ENCODE measurements at places on chromosomes 5 and 9. TPM values are rescaled to one million over a fixed set of nuclear protein-coding genes. Genes with fewer than 3 reads are reported as not detected.

- H3K4me3 ChIP-seq = no peak overlapping the region
- no peaks in the 10 kb centered on the region for H3K36me3 ChIP-seq
- peaks cover 15% of the 10 kb centered on the region for H3K27me3 ChIP-seq
- H3K4me1 ChIP-seq = no peaks in the 10 kb centered on the region
- ATAC-seq = no peak
These were observed 11.9 kb downstream of the PDE6A start for GRCh38 chr5:149932445-149933350.

DNA sequence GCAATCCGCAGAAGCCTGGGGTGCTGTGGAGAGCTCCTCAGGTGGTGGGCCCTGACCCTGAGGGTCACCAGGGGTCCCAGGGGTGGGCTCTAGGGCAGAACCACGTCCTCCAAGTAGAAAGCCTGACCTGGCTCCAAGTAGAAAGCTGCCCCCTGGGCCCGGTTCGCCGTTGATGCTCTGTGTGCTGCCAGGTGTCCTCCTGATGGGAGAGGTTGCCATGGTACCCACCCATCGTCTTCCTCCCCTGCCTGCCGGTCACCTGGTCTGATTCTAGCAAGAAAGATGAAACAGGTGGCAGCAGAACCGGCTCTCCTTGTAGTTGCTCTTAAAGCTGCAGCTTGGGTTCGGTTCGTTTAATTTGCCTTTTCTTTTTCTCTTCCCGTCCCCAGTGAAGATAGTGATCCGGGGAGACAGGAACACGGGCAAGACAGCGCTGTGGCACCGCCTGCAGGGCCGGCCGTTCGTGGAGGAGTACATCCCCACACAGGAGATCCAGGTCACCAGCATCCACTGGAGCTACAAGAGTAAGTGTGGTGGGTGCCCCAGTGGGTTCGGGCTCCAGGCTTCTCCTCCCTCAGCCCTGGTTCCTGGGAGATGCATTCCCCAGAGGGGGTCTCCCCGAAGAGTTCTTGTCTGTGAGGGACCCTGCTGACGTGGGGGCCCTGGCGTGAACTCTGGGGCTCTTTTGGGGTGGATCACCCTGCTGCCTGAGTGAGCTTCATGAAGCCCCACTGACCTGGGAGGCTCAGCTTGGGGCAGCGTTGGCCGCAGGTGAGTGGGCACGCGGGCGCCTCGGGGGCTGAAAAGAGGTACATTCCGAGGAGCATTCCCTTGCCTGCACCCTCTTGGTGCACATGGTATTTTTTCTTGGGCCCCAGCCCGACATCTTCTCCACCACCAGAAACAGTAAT, 15.6 kb downstream of the RABL6 start:
- H3K27ac ChIP-seq = no peak overlapping the region
- H3K4me1 ChIP-seq = no peaks in the 10 kb centered on the region
- ATAC-seq = no peak
- no peaks in the 10 kb centered on the region for H3K36me3 ChIP-seq
- no peak overlapping the region for H3K4me3 ChIP-seq
- no peaks in the 10 kb centered on the region for H3K27me3 ChIP-seq

DNA sequence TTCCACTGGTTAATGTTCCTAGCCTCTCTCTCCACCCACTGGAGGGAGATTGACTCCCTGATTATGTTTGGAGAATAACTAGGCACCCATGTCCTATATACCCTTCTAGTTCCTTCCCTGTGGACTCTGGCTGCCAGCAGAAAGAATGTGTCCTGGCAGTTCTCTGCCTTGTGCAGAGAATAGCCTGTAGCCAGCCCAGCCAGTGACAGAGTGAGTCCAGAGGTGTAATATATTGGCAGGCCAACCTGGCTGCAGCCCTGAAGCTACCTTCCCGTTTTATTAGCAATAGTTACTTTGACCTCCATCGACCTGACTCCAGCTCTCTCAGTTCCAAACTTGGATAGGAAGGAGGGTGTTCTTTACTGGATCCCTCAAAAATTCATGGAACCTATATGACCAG, 8.1 kb downstream of the SETD9 start:
- no peaks in the 10 kb centered on the region for H3K27me3 ChIP-seq
- ATAC-seq = no peak
- H3K4me1 ChIP-seq = no peaks in the 10 kb centered on the region
- no peak overlapping the region for H3K4me3 ChIP-seq
- H3K27ac ChIP-seq = no peak overlapping the region
- H3K36me3 ChIP-seq = peaks cover 16% of the 10 kb centered on the region

GRCh38 chr5:66701244-66701643, 105.1 kb downstream of the MAST4 start:
- no peak for ATAC-seq
- no peaks in the 10 kb centered on the region for H3K27me3 ChIP-seq
- no peak overlapping the region for H3K27ac ChIP-seq
- no peak overlapping the region for H3K4me3 ChIP-seq
- H3K4me1 ChIP-seq = no peaks in the 10 kb centered on the region
- no peaks in the 10 kb centered on the region for H3K36me3 ChIP-seq

DNA sequence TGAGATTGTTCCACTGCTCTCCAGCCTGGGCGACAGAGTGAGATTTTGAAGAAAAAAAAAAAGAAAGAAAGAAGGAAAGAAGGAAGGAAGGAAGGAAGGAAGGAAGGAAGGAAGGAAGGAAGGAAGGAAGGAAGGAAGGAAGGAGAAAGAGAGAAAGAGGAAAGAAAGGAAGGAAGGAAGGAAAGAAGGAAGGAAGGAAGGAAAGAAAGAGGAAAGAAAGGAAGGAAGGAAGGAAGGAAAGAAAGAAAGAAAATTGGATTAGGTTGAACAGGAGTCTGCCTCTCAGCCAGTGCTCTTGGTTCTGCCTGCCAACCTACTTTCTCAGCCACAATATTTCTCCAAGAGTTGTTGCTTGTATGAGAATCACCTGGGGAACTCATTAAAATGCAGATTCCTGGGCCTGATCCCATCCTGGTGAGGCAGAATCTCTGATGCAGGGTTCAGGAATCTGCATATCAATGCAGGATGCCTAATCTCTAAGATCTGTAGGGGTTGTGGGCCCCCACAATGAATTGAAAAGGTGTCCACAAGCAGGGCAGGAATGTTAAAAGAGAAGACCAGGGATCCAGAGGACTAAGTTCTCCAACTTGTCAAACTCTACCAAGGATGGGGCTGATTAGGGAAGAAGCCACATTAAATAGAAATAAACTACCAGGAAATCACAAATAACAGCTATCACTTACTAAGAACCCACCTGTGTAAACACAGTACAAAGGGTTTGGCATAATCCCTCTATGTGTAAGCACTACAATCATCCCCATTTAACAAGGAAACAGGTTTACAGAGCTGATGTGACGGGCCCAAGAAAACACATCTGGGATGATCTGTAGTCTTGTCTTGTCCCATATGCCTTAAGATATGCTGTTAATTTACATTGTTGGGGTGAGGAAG, 23.4 kb upstream of the GALNT10 start:
- no peak overlapping the region for H3K27ac ChIP-seq
- no peak for ATAC-seq
- H3K36me3 ChIP-seq = no peaks in the 10 kb centered on the region
- peaks cover 11% of the 10 kb centered on the region for H3K4me1 ChIP-seq
- no peak overlapping the region for H3K4me3 ChIP-seq
- H3K27me3 ChIP-seq = peaks cover 10% of the 10 kb centered on the region

- no peak overlapping the region for H3K27ac ChIP-seq
- ATAC-seq = no peak
- H3K27me3 ChIP-seq = no peaks in the 10 kb centered on the region
These were observed 61.5 kb upstream of the NUDT12 start for GRCh38 chr5:103624035-103624480.

GRCh38 chr5:173535976-173536639, 80.3 kb downstream of the BOD1 start:
- no peaks in the 10 kb centered on the region for H3K36me3 ChIP-seq
- no peaks in the 10 kb centered on the region for H3K4me1 ChIP-seq
- ATAC-seq = no peak
- no peak overlapping the region for H3K27ac ChIP-seq
- H3K4me3 ChIP-seq = no peak overlapping the region

GRCh38 chr5:108312258-108312657, 69.6 kb downstream of the FBXL17 start:
- H3K27me3 ChIP-seq = no peaks in the 10 kb centered on the region
- H3K4me1 ChIP-seq = peaks cover 16% of the 10 kb centered on the region
- ATAC-seq = no peak
- no peak overlapping the region for H3K4me3 ChIP-seq
- H3K27ac ChIP-seq = no peak overlapping the region
- H3K36me3 ChIP-seq = no peaks in the 10 kb centered on the region

- no peak overlapping the region for H3K27ac ChIP-seq
- ATAC-seq = no peak
- H3K4me1 ChIP-seq = no peaks in the 10 kb centered on the region
- peaks cover 5% of the 10 kb centered on the region for H3K27me3 ChIP-seq
These were observed 84.0 kb upstream of the SMIM32 start for GRCh38 chr5:136276946-136277345.

DNA sequence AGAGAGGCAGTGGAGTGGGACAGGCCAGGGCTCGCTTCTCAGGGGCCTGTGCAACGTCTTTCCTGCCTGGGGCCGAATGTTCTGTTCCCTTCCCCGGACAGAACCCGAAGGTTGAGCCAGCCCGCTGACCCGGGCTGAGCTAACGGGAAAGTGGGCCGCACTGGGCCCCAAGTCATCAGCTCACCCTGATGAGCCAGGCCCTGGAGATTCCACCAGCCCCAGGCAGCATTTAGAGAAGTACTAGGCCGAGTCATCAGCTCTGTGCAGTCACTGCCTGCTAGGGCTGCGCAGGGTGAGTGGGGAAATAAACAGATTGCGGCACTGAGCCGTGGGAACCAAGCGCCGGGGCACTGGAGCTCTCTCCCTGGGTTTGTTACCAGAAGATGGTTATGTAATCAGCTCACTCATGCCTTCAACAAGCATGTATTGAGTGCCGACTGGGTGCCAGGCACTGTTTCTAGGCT, 29.1 kb upstream of the DUSP1 start:
- no peak overlapping the region for H3K4me3 ChIP-seq
- H3K4me1 ChIP-seq = no peaks in the 10 kb centered on the region
- H3K27me3 ChIP-seq = no peaks in the 10 kb centered on the region
- peak overlapping the region; percentile 45 for H3K27ac ChIP-seq
- no peaks in the 10 kb centered on the region for H3K36me3 ChIP-seq

- ATAC-seq = no peak
- no peak overlapping the region for H3K27ac ChIP-seq
- no peaks in the 10 kb centered on the region for H3K27me3 ChIP-seq
- no peaks in the 10 kb centered on the region for H3K4me1 ChIP-seq
- no peak overlapping the region for H3K4me3 ChIP-seq
These were observed 33.8 kb downstream of the PDCD1LG2 start for GRCh38 chr9:5543875-5544702.

DNA sequence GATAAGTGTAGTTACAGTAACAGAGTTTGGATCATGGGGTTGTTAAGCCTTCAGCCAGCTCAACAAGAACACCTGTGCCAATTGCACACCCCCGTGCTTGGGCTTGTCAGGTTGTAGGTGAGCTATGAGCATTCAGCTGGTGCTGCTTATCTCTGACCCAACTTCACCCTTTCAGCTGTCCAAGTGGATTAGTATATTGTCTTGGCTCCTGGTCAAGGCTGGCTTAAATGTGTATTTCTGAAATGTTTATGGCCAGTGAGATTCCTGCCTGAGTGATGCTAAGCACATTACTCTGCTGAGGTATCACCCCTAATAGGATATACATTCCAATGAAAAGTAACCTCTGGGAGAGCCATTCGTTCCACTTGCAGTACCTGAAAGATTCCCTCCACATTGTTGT, 44.2 kb upstream of the LMNB1 start:
- peaks cover 6% of the 10 kb centered on the region for H3K27me3 ChIP-seq
- H3K4me3 ChIP-seq = no peak overlapping the region
- ATAC-seq = no peak
- no peaks in the 10 kb centered on the region for H3K4me1 ChIP-seq
- no peak overlapping the region for H3K27ac ChIP-seq
- H3K36me3 ChIP-seq = no peaks in the 10 kb centered on the region

GRCh38 chr9:5460157-5460556, 9.8 kb downstream of the CD274 start:
- no peak overlapping the region for H3K27ac ChIP-seq
- H3K4me3 ChIP-seq = no peak overlapping the region
- H3K27me3 ChIP-seq = no peaks in the 10 kb centered on the region
- peaks cover 34% of the 10 kb centered on the region for H3K36me3 ChIP-seq
- no peaks in the 10 kb centered on the region for H3K4me1 ChIP-seq

DNA sequence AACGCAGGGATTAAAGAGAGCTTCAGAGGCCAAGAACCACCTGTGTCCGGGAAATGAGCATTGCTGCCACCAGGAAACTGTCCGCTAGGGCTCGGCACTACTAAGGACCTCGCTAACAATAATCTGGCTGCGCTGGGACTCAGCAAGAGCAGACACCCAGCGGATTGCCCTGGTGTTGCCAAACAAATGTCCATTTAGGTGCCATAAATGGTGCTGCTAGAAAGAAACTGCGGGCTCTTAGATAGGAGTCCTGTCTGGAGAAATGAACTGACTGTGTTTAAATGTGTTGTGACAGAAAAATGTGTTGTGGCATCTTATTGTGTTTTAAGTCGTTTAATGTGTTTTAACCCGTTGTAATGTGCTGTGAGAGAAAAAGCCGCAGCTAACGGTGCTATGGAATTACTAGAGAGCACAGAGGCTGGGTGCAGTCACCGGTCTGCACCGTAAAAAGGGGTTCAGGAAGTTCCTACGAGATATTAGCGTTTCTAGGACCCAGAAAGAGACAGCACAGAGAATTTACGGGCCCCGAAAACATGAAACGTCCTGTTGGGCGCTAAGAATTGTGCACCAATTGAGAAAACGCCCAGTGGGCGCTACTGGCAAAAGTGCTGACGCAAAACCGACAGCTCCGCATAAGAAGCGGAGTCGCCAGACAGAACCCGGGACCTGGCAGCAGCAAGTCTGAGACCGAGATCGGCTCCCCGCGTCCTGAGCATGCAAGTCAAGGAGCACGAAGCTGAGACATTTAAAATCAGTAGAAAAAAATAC, 90.6 kb downstream of the ANXA2R start:
- H3K4me1 ChIP-seq = no peaks in the 10 kb centered on the region
- H3K27ac ChIP-seq = peak overlapping the region; percentile 80
- H3K27me3 ChIP-seq = peaks cover 100% of the 10 kb centered on the region
- peak; percentile 72 for ATAC-seq
- H3K4me3 ChIP-seq = no peak overlapping the region
- no peaks in the 10 kb centered on the region for H3K36me3 ChIP-seq

- H3K27me3 ChIP-seq = no peaks in the 10 kb centered on the region
- peak; percentile 90 for ATAC-seq
- no peaks in the 10 kb centered on the region for H3K36me3 ChIP-seq
- H3K4me3 ChIP-seq = no peak overlapping the region
- H3K27ac ChIP-seq = peak overlapping the region; percentile 38
These were observed 52.4 kb downstream of the SLC44A1 start for GRCh38 chr9:105296877-105297287.

DNA sequence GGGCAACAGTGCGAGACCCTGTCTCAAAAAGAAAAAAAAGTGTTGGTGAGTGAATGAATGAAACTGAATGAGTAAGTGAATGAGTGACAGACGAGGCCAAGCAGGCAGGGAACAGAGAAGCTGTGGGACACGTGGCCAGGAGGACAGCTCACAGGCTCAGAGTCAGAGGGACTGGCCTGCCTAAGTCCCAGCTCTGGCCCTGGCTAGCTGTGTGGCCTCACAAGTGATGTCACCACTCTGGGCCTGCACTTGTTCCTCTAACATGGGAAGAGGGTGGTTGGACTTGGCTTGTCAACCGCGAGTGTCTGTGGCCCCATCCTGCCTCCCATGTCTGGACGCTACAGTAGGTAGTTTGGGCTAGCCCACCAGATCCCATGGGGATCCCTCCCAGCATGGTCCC, 4.7 kb upstream of the PLPP7 start:
- ATAC-seq = no peak
- H3K4me3 ChIP-seq = no peak overlapping the region
- H3K27ac ChIP-seq = no peak overlapping the region
- H3K4me1 ChIP-seq = no peaks in the 10 kb centered on the region

Gene BASP1
- 0.31 TPM for total RNA-seq

Gene SPOCK1
- total RNA-seq = 52.0 TPM

Gene PCDHB9
- 10.9 TPM for total RNA-seq

Gene SLC45A2
- total RNA-seq = 0.15 TPM

Gene MYMK
- total RNA-seq = not detected

Gene CCDC183
- total RNA-seq = 3.4 TPM

Gene MSMP
- not detected for total RNA-seq

Gene MVB12B
- 12.0 TPM for total RNA-seq

Gene RABEPK
- 16.5 TPM for total RNA-seq

Measured in gastroesophageal sphincter (tissue), 4 donors.